ENCODE measurements at places on chromosomes 3 and 15.

- DNase-seq: peak; percentile 55
Measured at GRCh38 chr15:57213862-57214261, 162.4 kb upstream of the CGNL1 start.

DNA sequence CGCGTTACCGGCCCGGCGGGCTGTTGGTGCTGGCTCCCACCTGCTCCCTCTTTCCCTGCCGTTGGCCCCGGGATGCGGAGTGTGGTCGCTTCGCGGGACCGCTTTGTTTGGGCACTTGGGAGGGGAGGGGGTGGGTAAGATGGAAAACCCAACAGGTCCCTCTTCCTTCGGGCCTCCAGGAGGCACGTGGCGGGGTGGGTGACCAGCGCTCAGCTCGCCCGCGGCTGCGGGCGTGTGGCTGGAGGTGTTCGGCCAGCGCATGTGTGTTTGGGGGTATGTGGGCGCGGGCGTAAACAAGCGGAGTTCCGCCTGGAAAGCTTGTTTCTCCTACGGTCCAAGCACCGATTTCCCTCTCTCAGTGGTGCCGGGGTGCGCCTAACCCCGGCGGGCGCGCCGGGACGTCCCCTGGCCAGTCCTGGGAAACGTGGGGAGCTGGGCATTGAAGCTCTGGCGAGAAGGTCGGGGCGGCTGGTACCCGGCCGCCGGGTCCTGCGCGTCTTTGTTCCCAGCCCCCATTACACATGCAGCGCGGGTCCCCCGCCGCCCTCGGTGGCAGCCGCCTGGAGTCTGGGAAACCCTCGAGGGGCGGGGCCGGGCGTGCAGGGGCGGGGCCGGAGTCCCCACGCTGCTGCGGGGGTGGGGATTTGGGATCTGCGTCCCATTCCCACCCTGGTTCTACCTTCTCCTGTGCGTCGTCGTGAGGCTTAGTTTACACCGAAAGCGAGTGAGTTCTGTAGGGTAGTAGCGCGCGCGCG lies 1.4 kb downstream of the ACVR2B start:
- peak; percentile 70 for DNase-seq

DNA sequence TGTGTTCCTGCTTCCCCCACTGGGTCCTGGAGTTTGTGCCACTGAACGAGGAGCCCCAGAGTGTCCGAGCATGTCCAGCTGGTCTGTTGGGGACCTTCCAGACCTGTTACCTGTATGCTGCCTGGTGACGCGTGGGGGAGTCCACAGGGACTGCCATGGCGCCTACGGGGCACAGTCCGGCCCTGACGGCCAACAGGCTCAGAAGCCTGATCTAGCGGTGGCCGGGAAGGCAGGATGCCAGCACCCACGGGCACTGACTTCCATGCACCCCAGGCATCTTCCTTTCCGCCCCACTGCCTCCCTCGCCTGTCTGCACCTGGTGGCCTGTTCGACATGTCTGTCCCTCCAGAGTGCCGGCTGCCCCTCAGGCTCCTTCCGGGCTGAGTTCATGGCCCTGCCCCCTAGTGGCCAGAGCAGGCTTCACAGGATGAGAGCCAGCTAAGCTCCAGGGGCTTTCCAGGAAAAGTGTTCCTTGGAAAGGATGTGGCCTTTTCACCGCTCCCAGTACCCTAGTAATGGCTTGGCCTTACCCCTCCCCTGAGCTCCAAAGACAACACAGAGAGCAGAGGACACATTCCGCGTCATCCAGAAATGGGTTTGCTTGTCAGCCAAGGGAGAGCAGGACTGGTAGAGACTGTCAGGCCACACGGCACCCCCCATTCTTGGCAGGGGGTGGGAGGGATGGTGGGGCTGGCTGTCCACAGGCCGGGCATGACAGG lies 35.7 kb downstream of the NGRN start:
- peak; percentile 65 for DNase-seq

DNA sequence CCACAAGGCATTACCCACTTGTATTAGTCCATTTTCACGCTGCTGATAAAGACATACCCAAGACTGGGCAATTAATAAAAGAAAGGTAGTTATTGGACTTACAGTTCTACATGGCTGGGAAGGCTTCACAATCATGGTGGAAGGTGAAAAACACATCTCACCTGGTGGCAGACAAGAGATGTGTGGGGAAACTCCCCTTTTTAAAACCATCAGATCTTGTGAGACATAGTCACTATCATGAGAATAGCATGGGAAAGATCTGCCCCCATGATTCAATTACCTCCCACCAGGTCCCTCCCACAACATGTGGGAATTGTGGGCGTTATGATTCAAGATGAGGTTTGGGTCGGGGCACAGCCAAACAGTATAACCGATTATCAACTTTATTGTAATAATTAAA lies 17.0 kb upstream of the CMC1 start:
- no peak for DNase-seq

DNA sequence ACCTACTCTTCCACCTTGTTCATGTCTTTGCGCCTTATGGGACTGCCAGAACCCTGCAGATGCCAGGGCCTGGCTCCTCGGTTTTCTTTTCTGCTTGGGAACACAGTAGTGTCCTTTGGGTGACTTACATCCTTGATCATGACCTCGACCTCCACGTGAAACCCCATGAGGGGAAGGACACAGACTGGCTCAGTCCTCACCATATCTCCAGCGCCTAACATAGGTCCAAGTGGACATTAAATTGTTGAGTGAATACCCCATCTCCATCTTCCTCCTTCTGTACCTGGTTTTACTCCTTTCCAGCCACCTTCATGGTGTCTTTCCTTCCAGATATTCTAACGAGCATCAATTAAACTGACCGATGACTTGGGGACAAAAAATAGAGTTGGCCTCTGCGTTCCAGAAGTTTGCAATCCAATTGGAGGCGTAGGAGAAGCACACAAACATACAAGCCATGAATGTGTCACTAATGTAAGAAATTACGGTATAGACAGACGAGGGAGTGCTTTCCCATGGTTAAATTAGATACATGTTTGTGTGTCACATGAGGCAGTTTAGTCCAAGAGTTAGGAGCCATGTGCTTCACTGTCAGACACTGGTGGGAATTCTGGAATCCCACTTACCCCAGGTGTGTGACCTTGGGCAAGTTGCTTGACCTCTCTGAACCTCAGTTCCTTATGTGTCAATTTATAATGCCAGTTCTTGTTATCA lies 907 bp upstream of the HERC1 start:
- DNase-seq: no peak

DNA sequence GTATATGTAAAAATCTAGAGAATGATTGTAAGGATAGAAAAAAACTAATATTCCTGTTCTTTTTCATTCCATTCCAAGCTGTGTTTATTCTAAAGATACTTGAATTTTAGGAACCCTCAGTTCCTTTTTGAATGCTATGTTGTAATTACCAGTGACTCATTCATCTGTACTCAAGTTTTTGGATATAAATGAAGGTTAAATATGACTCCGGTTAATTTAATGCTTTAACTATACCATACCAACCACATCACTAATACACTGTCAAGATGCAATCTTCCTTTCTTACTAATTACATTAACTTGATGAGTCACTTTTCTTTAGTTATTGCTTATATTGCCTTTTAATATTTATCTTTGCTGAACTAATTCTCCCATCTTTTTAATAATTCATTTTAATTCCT lies 68.8 kb upstream of the ZNF148 start:
- peak; percentile 92 for DNase-seq

DNA sequence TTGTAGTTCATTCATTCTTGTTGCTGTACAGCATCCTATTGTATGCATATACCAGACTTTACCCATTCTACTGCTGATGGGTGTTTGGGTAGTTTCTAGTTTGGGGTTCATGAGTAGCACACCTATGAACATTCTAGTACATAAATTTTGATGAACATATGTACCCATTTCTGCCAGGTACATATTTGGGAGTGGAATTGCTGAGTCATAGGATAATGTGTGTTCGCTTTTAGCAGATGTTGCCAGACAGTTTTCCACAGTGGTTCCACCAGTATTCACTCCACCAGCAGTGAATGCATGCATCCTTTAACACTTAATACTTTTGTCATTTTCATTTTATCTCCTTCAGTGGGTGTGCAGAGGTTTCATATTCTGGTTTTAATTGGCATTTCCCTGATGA lies 3.4 kb upstream of the SCN5A start:
- DNase-seq: no peak
